Hindlimb muscle (tissue), 1 donor: ENCODE measurements at places on chromosomes 16 and 17.
A peak's percentile ranks its signal among the peaks of the same experiment; 100 is the strongest.

DNA sequence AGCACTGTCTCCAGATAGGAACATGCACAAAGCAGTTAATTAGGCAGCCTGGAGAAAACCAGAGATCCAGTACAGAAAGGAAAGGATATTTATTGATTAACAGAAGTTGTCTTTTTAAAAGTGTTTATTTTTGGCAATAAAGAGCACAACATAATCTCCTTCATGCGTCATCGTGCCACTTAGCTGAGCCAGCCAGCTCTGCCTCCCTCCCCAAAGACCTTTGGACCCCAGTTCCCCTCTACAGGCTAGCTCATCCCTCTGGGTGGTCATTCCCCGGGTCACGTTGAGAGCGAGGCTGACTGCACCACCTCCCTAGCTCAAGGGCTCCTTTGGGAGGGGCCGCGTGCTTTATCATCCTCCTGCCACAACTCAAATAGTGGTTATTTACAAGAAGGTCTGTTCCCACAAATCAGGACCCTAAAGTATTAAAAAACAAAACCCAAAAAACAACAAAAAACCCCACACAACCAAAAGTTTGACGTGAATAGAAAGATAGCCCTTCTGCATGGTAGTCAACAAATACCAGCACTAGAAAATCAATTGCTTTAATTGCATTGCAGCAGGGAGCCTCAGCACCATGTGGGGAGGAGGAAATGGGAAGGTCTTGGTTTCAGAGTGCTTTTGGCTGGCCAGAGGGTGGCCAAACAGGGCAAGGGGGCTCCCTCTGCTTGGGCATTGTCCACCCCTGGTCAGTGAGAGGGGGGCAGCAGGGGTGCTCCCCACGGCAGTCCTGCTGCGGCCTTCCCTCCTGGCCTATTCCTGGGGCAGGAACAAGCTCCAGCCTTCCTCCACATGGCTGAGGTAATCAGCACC is 9.6 kb downstream of the POLR2C start:
- DNase-seq = no peak

DNA sequence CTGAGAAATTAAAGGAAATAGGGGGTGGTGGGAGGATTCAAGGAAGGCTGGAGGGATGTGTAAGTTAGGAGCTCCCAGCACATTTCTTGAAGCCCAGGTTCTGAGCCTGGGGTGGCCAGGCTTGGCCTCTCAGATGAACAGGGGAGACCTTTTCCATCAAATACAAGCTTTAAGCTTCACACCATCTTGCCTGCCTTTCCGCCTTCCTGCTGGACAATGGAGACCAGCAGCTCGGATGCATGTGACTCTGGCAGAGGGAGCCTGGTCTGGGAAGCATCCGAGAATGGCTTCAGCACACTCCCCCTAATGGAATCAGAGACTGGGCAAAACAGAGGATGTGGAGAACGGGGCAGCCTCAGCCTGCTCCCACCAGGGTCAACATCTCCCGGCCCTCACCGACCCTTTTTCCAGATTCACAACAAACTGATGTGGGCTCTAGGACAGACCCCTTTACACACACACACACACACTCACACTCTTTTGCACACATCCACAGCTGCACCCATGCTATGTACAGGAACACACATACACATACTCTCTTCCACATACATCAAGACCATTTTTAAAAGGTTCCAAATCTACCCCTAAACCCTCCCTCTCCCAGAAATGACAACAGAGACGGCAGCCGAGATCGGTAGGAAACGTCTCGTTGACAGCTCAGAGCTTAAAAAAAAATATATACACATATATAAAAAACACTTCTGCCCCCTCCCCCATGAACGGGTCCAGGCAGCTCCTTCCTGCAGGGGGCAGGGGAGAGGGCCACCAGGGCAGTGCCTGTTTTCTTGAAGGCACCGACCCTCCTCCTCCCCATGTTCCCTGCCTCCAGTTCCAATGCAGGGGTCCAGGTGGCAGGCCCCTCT is 6.5 kb upstream of the ATXN7L3 start:
- DNase-seq = no peak

- no peak for DNase-seq
These were observed 1.7 kb downstream of the PER1 start for GRCh38 chr17:8150194-8151119.

- DNase-seq = no peak
These were observed 132.3 kb upstream of the IRX3 start for GRCh38 chr16:54418903-54419302.

- DNase-seq = peak; percentile 49
These were observed 20.6 kb upstream of the PIK3R6 start for GRCh38 chr17:8887834-8888703.

DNA sequence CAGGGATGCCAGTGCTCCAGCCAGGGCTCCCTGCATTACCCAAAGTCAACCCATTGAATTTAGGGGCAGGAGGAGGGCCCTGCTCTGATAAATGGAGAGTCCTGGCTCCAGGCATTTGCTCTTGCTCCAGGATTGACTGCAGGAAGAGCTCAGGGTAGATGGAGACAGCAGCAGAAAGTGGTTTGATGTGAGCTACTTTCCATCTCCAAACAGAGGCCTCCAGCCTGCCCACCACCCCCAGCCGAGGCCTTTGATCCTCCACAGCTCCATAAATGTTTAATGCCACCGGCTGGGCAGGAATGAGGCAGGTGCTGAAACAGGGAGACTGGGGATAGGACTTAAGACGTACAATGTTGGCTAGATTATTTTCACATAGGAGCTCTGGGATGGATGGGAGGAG is 4.3 kb upstream of the SEZ6 start:
- no peak for DNase-seq

DNA sequence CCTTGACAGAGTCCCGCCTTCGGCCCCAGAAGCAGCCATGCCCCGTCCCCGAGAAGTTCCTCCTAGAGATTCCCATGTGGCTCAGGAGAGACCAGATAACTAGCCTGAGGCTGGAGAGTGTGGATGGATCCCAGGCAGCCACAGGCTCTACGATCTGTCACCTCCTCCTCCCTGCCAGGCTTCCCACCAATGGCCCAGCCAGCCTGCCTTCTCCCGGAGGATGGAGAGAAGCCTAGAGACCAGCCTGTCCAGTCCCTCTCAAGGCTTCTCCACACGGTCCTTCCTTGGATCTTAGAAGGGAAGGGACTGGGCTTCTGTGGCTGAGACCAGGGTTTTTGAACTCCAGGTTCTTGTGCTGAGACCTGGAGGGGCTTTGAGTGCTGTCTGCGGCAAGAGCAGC is 1.6 kb upstream of the SMTNL2 start:
- no peak for DNase-seq

DNA sequence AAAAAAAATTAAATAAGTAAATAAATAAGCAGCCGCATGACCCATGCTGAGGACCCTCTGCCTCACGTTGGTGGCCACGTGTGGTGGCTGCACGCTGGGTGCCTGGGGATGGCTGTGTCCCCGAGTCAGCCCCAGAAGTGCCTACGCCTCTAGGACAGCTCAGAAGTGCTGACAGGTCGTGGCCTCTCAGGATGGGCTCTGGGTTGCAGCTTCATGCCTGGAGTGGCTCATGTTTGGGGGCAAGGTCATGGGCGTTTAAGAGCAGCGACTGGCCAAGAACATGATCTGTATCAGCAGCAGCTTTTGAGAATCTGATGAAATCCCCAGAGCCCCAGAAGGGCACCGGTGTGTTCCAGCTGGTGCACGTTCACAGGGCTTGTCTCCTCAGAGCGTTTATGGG is 26.8 kb upstream of the CAPN15 start:
- no peak for DNase-seq

DNA sequence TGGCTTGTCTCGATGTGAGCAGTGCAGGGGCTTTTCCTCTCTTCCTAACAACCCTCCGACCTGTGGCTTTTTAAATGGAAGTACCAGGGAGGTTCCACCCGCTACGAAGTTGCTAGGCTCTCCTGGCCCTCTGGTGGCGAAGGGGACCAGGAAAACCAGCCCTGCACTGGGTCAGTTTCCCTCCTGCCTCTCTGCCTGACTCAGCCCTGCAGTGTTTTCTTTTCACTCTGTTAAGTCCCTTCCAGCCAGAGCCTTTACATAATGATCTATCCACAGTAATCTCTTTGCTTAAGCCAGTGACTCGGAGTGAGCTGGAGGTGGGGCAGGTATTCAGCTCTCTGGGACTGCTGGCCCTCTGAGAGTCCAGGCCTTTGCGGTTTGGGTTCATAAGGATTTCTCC is 331.3 kb upstream of the EEF2KMT start:
- no peak for DNase-seq

DNA sequence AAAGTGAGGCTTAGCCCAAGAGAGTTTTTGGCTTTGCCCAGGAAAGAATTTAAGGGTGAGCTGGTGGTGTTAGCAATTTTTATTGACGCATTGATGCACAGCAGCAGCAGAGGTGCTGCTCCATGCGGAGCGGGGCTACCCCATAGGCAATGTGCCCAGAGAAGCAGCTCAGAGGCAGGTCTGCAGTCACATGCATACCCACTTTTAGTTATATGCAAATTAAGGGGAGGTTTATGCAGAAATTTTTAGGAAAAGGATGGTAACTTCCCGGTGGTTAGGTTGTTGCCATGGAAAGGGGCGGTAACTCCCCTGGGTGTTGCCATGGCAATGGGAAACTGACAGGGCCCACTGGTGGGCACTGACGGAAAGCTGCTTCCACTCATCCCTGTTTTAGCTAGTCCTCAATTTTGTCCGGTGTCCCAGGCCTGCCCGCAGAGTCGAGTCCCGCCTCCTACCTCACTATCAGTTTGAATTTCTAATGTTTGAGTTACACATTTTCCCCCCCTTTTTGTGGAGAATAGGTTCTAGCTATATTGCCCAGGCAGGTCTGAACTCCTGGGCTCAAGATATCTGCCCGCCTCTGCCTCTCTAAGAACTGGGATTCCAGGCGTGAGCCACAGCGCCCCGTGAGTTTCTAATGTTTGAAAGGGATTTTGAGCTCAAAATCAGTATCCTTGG is 10.4 kb upstream of the GJD3 start:
- no peak for DNase-seq

- DNase-seq = peak; percentile 81
These were observed 34.0 kb downstream of the ADGRG5 start for GRCh38 chr16:57576429-57576870.
